ENCODE measurements at places on chromosomes 11 and 22. TPM values are rescaled to one million over a fixed set of nuclear protein-coding genes. Genes with fewer than 3 reads are reported as not detected.

ANO1 gene
- 0.13 TPM for total RNA-seq

PHLDA2 gene
- 71.3 TPM for total RNA-seq

MMP8 gene
- 0.37 TPM for total RNA-seq

APOL5 gene
- total RNA-seq = not detected

IFITM1 gene
- total RNA-seq = 5.4 TPM

PRG3 gene
- not detected for total RNA-seq

SHISAL1 gene
- 2.1 TPM for total RNA-seq

LMNTD2 gene
- total RNA-seq = 0.08 TPM

TMEM86A gene
- 1.3 TPM for total RNA-seq

UBQLN3 gene
- not detected for total RNA-seq

CHEK1 gene
- total RNA-seq = 52.7 TPM

NXPE4 gene
- not detected for total RNA-seq

GAL3ST1 gene
- not detected for total RNA-seq

SYT13 gene
- total RNA-seq = 0.03 TPM

RFPL2 gene
- not detected for total RNA-seq
